Prostate gland (tissue), 2 donors: ENCODE measurements at places on chromosomes 1 and 21.

DNA sequence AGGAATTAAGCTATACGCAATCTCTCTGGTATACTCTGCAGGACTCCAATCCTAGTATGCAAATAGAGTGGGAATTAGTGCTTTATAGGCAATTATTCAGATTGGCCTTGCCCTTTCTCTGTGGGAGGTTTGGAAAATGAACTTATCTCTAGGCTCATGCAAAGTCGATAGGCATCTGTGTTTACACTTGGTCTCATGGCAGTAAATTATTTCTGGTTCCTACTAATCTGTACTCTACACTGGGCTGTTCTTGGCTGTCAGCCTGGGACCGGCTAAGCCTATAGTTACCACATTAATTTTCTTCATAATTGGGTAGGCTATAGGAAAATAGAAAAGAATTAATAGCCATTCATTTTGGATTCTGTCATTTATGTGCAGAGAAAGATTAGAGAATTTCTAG is 544.6 kb downstream of the AMY1C start:
- DNase-seq = no peak

GRCh38 chr1:246160905-246161304 is 346.2 kb downstream of the SMYD3 start:
- no peak for DNase-seq

GRCh38 chr1:170182442-170182841 is 36.7 kb downstream of the NTMT2 start:
- DNase-seq = no peak

GRCh38 chr1:43570715-43571114 is 40.0 kb downstream of the PTPRF start:
- no peak for DNase-seq

DNA sequence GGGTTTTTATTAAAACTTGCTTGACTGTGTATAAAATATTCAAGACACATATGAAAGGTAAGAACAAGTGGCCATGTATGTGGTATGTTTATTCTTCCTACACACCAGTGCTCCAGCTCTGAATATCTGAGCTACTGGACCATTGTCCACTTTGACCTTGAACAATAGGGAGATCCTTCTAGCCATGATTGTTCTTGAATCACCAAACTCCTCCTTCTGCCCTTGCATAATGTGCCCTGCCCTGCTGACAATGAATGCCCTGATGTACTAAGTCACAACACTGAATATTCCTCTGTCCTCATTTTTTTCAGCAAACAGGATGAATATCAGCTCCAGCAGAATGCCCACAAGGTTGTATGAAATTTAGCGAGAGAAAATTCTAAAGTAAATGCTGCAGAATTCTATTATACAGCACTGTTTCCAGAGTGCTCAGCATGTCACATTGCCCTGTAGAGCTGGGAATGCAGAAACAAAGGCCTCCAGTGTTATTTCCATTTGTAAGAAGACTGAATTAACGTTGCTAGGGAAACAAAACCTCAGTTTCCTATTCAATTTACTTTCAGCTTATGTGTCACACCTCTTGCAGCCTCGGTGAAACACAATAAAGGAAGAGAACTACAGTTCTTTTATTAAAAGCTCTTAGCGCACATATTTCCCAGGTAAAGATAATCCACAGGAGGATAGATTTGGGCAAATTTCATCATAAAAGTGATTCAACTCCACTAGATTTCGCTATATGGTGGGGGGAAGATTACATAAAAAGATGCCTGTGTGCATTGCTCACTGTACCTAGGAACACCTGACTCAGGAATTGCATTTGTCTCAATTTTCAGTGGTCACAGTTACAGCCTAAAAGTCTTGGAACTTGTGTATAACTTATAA is 187.4 kb upstream of the ATP1B1 start:
- DNase-seq = no peak

DNA sequence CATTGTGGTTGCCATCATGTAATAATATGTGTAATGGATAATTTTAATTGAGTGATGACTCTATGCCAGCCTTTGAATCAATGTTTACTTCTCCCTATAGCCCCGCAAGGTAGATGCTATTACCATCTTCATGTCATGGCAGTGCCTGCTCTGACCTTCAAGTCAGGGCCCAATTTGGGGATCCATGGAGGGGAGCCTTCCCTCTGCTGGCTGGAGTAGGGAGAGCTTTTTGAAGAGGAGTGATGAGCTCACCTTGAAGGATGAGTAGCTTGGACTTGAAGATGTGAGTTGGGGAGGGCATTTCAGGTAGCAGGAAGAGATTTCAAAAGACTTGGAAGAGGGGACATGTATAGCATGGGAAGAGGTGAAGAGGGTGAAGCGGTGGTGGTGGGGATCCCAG is 189.2 kb downstream of the FOXD2 start:
- DNase-seq = no peak

GRCh38 chr1:218346391-218347204 is 1.5 kb downstream of the TGFB2 start:
- no peak for DNase-seq

GRCh38 chr1:113949007-113949406 is 19.9 kb downstream of the HIPK1 start:
- no peak for DNase-seq

- DNase-seq = no peak
These were observed 36.8 kb upstream of the PTPRF start for GRCh38 chr1:43493661-43494450.

- no peak for DNase-seq
These were observed 470.6 kb downstream of the PTPRU start for GRCh38 chr1:29706936-29707335.

GRCh38 chr21:42532466-42533181 is 19.0 kb downstream of the SLC37A1 start:
- no peak for DNase-seq

- no peak for DNase-seq
These were observed 198.9 kb downstream of the HS2ST1 start for GRCh38 chr1:87113313-87113712.

GRCh38 chr1:8712413-8713231 is 104.8 kb downstream of the RERE start:
- DNase-seq = no peak

DNA sequence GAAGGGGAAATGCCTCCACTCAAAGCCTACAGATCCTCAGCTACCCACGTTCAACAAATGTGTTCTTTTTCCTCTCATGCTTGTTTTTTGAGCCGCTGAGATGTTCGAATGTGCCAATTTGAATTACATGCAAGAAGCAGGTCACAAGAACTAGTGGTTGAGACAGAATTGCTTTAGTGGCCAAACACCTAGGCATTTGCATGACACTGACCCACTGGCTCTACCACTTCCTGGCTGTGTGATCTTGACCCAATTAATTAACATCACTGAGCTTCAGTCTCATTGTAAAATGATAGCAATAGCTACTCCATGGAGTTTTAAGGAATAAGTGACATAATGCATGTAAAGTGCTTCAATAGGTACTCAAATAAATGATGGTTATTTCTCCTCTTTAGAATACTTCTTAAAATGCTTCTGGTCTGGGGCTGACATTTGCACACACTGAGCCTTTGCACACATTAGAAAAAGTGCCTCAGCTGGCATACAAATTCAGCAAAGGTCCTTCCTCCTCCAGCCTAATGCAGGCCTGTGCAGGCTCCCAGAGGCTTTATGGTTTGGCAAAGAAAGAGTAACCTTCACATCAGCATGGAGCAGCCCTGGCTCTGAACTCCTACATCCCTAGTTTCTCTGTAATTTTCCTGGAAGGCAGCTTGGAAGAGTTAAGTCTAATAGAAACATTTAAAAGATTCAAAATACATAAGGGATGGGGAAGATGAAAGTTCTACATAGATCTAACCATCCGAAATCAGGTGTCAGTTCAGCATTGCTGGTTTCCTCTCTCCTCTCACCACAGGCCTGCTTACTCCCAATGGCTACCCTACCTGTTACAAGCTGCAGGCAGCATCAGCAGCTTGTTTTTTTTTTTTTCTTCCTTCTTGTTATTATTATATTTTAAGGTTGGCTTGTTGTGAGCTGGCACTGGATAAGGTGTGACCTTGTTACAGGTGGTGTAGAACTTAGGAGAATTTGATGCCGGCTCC is 107.4 kb downstream of the TBX19 start:
- DNase-seq = no peak

DNA sequence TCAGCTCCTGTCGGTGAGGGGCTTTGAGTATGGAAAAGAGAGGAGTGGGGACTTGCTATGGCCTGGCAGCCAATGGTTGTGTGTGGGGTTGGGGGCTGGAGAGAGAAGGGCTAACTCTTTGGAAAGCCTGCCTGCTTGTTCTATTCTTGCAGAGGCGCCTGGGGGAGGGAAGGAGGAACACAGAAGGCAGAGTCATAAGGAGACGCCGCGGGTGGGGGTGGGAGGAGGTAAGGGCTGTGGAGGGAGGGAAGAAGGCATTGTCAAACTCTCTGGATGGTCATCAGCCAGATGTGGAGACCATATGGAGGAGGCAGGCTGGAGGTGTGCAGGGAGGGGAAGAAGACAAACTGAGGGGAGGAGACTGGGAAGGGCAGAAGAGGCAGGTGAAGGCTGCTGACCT is 70.0 kb downstream of the PLXNA2 start:
- no peak for DNase-seq

DNA sequence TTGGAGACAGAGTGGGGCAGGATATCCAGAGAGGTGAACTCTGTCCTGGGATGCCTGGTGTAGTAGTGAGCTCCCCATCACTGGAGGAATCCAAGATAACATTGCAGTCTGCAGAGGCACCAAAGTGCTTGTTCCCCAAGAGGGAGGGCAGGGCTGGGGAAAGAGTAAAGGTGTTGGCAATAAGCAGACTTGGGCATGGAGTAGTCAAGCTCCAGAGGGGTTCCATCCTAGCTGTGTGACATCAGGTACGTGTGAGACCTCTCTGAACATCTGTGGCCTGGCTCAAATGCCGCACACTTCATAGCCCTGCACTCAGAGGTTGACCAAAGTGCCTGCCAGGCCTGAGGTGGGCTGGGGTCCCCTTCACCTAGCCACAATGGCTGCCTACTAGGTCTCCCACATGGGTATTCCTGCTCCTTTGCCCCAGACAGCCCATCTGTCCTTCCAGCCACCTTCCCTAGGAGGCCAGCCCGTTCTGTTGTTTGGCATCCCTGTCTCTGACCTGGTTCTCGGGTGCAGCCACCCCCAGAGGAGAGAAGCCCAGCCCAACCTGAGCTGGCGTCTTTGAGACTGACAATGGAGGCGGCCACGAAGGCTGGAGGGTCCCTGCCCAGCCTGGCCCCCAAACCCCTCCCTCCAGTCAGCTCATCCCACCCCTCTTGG is 2.8 kb upstream of the ARF1 start:
- DNase-seq = no peak

- no peak for DNase-seq
These were observed 28.9 kb upstream of the DMRTB1 start for GRCh38 chr1:53430261-53430660.

DNA sequence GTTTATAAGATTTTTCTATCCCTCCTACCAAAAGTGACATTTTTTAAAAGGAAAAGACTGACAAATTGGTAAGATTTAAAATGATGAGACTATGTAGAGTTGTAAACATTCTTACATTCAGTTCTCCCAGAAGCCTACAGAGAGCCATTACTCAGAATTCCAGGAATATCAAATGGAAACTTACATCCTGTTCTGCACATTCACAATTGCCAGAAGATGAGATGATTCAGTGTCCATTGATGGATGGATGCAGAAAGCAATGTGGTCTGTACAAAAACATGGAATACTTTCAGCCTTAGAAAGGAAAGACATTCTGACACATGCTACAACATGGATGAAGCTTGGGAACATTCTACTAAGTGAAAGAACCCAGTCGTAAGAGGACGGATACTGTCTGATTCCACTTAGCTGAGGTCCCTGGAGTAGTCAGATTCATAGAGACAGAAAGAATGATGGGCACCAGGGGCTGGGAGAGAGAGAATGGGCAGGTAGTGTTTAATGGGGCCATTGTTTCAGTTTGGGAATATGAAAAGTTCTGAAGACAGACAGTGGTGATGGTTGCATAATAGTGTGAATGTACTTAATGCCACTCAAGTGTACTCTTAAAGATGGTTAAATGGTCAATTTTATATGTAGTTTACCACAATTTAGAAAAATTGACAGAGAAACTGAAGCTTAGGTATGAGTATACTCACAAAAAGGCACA is 16.6 kb downstream of the MX1 start:
- DNase-seq = no peak

DNA sequence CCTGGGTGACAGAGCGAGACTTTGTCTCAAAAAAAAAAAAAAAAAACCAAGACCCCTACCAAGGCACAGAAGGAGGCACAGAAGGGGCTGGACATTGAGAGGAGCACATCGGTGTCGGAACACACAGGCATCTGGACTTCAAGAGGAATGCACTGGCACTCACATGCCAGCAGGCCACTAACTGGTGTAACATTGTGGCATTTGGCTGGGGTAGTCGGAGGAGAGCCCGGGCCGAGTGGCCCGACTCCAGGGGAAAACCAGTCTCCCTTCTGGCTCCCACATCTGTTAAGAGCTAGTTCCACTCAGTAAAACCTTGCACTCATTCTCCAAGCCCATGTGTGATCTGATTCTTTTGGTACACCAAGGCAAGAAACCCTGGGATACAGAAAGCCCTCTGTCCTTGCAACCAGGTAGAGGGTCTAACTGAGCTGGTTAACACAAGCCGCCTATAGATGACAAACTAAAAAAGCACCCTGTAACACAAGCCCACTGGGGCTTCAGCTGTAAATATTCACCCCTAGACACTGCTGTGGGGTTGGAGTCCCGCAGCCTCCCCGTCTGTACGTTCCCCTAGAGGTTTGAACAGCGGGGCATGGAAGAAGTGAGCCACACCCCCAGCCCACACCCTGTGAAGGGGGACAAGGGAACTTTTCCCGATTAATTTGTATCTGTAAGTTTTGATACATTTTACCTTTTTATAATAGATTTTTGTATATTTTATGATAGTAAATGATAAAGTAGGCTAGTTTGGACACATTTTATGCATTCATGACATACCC is 17.2 kb upstream of the AKIRIN1 start:
- no peak for DNase-seq

DNA sequence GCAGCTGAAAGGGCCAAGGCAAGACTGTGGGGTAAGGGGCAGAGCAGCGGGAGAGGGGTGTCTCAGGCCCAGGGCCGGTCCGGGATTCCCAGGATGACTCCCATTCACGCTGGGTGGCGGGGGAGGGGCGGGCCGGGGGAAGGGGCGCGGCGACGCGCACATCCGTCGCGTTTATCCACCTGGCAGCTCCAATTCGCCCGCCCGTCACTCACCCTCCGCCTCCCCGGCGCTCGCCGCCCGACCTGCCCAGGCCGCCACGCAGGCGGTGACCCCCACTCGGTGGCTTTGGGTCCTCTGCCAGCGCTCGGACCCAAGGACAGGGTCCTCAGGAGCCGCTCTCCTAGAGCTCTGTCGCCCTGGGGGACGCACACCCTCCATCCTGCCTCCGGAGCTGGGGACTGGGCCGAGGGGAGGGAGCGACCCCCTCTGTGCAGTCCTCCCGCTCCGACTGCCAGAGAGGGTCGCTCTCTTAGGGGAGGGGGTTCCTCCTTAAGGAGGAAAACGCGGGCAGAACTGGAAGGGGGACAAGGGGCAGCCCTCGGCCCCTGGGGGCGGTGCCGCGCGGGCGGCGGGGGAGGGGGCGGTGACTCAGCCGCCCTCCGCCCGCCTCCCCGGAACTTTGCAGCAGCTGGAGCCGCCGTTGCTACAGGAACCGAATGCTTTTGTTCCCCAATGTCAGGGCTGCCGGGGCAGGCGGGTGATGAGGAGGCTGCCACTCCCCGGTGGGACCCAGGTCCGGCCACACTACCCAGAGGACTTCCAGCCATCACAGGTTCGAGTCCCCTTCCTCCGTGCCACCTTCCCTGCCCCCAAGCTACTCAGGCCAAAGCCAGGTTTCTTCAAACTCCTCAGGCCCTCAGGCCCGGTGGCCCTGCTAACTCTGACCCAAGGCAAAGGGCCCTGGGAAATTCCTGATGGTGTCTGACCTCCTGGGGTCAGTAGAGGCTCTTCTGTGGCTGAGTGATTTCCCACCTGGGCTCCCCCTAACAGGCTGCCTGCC is 3.4 kb downstream of the ADGRB2 start:
- peak; percentile 30 for DNase-seq
